Stimulated activated CD8-positive, alpha-beta memory T cell treated with anti-CD3 and anti-CD28 coated beads, Interleukin-4, amount 100 ng/mL, for 48 hours (primary cell): ENCODE measurements at places on chromosomes 12 and 14.
A peak's percentile ranks its signal among the peaks of the same experiment; 100 is the strongest.

DNA sequence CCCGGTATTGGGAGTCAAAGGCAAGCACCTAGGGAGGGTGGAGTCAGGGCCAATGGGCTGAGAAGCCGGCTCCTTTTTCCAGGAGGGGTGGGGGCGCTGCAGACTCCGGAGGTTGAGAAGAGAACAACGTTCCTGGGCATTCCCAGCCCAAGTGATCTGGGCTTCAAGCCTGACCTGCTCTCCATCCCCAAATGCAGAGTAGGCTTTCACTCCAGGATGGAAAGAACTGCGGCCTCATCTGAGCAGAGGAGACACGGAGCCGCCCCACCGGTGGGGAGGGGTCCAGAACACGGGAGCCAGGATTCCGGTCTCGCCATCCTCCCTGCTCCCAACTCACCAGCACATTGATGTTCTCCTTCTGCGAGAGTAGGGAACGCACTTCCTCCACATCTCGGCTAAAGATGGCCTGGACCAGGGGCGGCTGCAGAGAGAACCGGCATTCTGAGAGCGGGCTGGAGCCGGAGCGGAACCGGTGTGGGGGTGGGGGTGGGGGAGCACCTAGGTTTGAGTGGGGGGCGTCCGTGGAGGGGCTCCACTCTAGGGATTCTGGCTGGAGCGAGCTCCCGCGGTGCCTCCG is 605 bp downstream of the ANKRD52 start:
- DNase-seq: peak; percentile 30

GRCh38 chr12:18421867-18422266 is 160.5 kb downstream of the PIK3C2G start:
- no peak for DNase-seq

DNA sequence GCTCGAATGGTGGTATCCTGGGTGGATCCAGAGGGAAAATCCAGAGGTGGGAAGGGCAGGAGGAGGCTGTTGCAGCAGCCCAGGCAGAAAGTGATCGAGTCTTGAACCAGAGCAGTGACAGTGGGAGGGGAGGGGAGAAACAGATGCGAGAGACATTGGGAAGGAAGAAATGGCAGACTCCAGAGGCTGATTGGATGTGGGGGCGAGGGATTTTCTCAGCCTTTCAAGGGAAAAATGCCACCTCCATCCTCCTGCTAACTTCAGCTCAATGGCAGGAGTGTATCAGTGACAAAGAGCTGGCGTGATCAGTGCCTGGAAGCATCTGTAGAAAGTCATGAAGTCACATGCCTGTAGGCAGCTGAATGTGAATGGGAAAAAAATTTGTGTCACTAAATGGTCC is 38.6 kb upstream of the NRXN3 start:
- no peak for DNase-seq

DNA sequence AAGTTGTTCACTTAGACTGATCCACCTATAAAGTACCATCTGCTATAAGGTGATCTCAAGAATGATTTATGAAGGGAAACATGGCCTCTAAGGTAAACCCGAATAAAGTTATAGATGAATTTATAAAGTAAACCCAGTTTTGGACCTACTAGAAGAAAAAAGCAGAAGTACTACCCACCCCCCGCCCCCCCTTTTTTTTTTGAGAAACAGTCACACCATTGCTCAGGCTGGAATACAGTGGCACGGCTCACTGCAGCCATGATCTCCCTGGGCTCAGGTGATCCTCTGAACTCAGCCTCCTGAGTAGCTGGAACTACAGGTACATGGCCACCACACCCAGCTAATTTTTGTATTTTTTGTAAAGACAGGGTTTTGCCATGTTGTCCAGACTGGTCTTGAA is 3.9 kb downstream of the ENTPD5 start:
- DNase-seq: no peak

DNA sequence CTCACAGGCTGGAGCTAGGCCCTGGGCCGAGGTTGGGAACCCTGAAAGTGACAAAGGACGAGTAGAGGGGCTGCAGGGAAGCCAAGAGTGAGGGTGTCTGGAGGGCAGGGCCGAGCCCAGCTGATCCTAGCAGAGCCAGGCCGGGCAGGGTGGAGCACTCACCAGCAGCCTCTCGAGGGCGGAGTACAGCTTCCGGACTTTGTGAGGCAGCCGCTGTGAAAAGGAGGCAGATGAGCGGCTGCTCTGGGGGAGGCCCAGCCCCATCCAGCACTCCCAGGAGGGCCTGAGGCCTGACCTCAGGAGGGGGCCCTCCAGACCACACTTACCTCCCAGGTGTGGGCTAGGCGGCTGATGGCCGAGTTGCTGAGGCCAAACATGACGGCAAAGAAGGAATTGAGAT is 14.7 kb upstream of the ENDOU start:
- DNase-seq: no peak
